ENCODE measurements at places on chromosomes 4 and X. TPM values are rescaled to one million over a fixed set of nuclear protein-coding genes. Genes with fewer than 3 reads are reported as not detected.

The TRIM61 gene
- not detected for total RNA-seq

The PDCL2 gene
- not detected for total RNA-seq

The RHOXF2B gene
- total RNA-seq = not detected

The NUDT11 gene
- total RNA-seq = 8.3 TPM

The COX7B2 gene
- total RNA-seq = not detected

The ADH1A gene
- total RNA-seq = 39.0 TPM

The EGFL6 gene
- total RNA-seq = 115 TPM

DNA sequence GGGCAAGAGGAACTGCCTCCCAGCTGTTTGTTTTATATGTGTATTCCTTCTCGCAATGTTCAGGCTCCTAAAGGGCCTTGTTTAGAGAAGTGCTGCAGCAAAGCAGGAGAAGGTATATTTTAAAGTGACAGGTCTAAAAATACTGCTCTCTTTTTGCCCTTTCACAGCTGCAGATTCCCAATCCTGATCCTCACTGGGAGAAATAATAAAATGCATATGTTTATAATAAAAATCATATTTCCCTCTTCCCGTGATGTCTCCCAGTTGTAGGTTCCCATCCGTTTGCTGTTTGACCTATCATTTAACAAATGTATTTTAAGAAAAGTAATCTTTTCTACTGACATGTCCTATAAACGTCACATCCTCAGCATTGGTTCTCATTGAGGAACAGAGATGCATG is 62.7 kb upstream of the GPC4 start:
- no peak for DNase-seq

DNA sequence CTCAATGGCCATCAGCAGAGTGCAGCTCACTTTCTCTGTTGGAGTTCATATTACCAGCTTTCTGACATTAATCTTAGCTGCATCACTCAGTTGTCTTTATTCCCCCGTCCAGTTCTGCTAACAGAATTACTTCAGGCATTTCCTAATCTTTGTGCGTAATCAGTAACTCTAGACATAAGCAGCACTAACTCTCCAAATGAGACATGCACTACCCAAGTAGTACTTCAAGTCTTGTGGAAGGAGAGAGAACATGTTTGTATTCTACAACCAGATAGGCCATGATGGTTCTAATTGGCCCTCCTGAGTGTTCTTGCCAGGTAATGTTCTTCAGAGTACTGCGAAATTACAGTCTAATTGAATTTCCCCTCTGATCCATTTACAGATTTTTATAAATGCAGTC is 448.5 kb upstream of the RPS6KA3 start:
- DNase-seq = no peak

- DNase-seq = peak; percentile 40
Observed at GRCh38 chrX:150361070-150361776, 1.9 kb upstream of the MAMLD1 start.

GRCh38 chr4:7423801-7424552 is 10.8 kb downstream of the PSAPL1 start:
- no peak for DNase-seq

GRCh38 chrX:29318012-29318411 is 730.8 kb downstream of the IL1RAPL1 start:
- DNase-seq = no peak

DNA sequence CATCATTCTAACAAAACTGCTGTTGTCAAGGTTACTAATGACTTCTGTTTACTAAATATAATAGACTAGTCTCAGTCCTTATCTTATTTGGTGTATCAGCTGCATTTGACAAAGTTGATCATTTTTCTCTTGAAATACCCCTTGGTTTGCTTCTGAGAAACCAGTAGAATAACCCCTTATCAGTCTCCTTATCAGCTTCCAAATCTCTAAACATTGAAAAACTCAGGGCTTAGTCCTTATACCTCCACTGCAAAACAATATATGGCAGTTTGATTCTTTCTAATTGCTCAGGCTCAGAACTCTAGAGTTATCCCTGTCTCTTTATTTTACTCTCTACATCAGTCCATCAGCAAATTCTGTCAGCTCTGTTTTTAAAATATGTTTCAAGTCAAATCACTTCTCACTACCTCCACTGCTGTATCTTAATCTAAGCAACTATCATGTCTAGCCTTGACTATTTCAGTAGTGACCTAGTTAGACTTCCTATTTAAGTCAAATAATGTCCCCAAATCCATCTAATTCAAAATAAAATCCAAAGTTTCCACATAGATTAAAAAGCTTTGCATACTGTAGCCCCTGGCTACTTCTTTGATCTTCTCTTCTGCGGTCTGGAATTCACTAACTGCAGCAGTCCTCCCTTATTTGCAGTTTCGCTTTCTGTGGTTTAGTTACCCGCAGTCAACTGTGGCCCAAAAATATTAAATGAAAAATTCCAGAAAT is 87.1 kb upstream of the NPNT start:
- DNase-seq = no peak

GRCh38 chr4:58734030-58734674 is 1624.0 kb upstream of the IGFBP7 start:
- no peak for DNase-seq

- DNase-seq = no peak
Observed at GRCh38 chr4:135741583-135741982, 1540.0 kb upstream of the PABPC4L start.

DNA sequence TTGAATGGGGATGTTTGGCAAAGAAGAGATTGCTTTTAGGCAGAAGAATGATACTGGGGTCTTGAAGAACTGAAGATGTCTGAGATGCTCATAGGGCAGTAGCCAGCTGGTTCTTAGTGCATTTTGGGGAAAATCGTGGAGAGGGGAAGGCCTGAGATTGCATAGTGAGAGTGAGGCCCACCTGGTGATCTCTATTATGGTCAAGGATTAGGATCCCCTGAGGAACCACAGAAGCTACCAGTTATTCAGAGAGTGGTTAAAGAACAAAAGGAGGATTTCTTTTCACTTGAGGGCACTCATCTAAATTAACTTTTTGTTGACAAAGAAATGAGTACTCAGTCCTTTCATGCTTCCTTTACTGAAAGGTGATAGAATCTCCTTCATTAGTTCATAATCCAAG is 271.3 kb upstream of the HAND2 start:
- DNase-seq = no peak

GRCh38 chr4:156477636-156478035 is 494.0 kb downstream of the PDGFC start:
- DNase-seq = no peak

DNA sequence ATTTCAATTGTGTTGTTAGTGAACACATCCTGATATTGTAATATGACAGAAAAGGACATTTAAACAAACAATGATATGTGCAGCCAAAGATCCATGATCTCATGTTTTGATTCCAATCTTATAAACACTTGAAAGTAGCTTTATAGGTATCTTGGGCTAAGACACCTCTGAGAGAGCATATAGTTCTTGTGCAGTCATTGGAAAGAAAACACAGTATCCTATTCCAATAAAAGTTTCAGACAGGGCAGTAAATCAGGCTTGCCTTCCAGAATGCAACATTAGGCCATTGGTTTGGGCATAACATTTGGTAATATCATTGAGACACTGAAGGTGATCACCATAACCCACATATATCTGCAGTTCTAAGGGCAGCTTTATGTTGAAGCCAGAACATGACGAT is 188.3 kb upstream of the HCCS start:
- no peak for DNase-seq

All from hepatocyte (in vitro differentiated cells).